Myocyte (in vitro differentiated cells): ENCODE measurements at places on chromosomes 11 and 22. TPM values are rescaled to one million over a fixed set of nuclear protein-coding genes. Genes with fewer than 3 reads are reported as not detected.
A peak's percentile ranks its signal among the peaks of the same experiment; 100 is the strongest.

The ACCSL gene
- total RNA-seq = not detected in 2 replicates

The SHANK3 gene
- 0.32 and 0.47 TPM in 2 replicates for total RNA-seq

The SF3B2 gene
- total RNA-seq = 115 and 134 TPM in 2 replicates

The CSTF3 gene
- 24.4 and 28.5 TPM in 2 replicates for total RNA-seq

The SERPING1 gene
- 4.1 TPM in 2 replicates for total RNA-seq

The THAP12 gene
- total RNA-seq = 25.9 and 30.4 TPM in 2 replicates

The INPP5J gene
- 0.40 and 0.57 TPM in 2 replicates for total RNA-seq

The ELFN2 gene
- 0.05 and 0.21 TPM in 2 replicates for total RNA-seq

The CNTF gene
- 1.7 and 3.0 TPM in 2 replicates for total RNA-seq

DNA sequence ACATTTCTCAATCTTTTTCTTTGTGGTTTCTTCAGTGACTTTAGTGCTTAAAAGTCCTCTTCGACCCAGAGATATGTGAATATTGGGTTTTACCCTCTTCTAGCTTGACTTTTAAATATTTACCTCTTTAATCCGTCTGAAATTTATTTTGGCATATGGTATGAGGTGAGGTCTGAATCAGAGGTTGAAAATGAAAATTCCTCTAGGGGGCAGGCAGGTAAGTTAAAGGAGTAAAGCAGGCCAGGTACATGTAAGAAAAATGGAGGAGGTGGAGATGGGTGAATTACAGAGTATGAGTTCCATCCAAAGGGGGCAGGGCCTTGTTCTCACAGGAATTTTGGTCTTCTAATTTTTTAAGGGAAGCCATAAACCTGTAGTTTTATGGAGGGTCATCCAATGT is 263.8 kb upstream of the NARS2 start:
- DNase-seq = no peak

- peak; percentile 98 for DNase-seq
Observed at GRCh38 chr22:37636186-37636948, 3.1 kb upstream of the SH3BP1 start.

- no peak for DNase-seq
Observed at GRCh38 chr11:2718817-2719438, 19.1 kb upstream of the KCNQ1OT1 start.

DNA sequence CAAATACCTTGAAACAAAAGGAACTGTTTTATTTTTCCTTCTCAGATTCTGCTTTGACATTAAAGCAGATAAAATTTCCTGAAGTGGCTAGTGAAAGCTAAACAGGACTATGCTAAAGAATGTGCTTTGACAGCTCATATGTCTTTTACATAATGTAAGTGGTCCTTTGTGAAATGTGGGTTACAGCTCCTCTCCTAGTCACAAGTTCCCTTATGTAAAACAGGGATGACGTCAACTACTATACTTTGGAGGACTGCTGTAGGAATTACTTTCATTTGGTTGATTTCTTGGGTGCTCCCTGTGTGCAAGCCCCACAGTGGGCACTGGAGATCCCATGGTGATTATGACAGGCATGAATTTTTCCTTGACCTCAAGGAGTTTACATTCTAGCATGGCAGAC is 216.6 kb upstream of the NARS2 start:
- DNase-seq = no peak

- peak; percentile 96 for DNase-seq
Observed at GRCh38 chr22:38461414-38462081, 6.3 kb upstream of the KDELR3 start.

DNA sequence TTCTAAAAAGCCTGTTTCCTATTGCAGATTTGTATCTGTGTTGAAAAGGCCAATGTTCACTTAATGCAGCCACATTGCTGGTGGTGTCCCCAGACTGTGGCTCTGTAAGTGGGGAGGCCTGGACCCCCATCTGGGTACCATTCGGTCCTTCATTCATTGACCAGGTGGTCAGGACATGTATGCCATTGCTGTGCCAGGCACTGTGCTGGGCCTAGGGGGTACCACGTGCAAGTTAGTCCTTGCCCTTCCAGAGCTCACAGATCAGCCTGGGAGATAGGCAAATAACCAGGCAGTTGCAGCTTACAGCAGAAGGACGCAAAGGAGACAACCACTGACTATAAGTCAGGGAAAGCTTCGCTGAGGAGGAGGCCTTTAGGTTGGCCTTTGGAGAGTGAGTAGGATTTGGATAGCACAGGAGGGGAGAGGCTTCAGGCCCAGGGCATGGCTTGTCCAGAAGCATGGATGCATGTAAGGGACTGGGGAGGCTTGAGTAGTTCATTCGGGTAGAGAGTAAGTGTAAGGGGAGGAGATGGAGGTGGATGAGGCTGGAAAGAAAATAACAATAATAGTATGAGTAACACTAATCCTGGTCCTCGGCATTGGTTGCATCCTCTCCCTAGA is 5.0 kb downstream of the PRDM11 start:
- DNase-seq = no peak

DNA sequence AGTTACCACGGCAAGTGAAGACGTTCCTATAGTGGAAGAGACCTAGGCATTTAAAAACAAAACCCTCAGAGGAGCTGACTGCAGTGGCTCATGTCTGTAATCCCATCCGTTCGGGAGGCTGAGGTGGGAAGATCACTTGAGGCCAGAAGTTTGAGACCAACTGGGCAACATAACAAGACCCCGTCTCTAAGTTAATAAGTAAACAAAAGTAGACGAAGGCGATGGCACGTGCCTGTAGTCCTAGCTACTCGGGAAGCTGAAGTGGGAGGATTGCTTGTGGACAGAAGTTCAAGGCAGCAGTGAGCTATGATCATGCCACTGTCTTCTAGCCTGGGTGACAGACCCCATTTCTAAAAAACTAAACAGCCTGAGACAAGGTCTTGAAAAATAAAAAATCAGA is 3.8 kb upstream of the ADSL start:
- no peak for DNase-seq

- DNase-seq = no peak
Observed at GRCh38 chr11:2220173-2220771, 48.7 kb upstream of the TH start.

GRCh38 chr11:1953489-1954266 is 6.5 kb downstream of the MRPL23 start:
- peak; percentile 39 for DNase-seq

- no peak for DNase-seq
Observed at GRCh38 chr11:2934611-2935239, 5.5 kb upstream of the PHLDA2 start.

- DNase-seq = peak; percentile 79
Observed at GRCh38 chr11:62958547-62959421, 26.0 kb downstream of the SLC22A6 start.
